Sigmoid colon (tissue), 7 donors: ENCODE measurements at places on chromosomes 12 and 14.

DNA sequence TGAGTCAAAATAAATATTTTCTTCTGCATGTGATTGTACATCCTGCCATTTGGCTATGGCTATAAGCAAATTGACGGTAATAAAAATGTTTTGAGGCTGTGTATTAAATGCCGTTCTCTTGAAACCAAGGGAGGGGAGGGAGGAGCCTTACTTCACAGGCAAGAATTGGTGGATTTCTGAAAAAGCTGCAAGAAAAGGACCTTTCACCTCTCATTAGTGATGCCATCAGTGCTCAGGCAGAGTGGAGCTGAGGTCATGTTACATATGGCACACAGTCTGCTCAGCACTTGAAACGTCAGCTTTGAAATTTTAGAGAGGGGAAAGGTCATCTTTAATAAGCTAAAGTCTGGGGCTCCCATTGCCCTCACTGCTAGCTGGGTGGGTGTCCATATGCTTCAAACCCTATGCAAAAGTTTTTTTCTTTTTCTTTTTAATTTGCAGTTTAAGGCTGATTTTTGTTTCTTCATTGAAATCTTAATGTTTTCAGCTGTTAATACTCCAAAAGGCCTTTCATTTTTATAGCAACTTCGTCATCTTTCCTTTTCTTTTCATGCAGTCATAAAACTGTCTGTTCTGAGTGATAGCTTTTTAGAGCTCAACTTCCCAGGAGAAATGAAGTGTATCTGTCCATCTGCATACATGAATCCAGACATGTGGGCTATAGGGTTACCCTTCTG lies 9.8 kb upstream of the SIX1 start:
- no peak for DNase-seq

DNA sequence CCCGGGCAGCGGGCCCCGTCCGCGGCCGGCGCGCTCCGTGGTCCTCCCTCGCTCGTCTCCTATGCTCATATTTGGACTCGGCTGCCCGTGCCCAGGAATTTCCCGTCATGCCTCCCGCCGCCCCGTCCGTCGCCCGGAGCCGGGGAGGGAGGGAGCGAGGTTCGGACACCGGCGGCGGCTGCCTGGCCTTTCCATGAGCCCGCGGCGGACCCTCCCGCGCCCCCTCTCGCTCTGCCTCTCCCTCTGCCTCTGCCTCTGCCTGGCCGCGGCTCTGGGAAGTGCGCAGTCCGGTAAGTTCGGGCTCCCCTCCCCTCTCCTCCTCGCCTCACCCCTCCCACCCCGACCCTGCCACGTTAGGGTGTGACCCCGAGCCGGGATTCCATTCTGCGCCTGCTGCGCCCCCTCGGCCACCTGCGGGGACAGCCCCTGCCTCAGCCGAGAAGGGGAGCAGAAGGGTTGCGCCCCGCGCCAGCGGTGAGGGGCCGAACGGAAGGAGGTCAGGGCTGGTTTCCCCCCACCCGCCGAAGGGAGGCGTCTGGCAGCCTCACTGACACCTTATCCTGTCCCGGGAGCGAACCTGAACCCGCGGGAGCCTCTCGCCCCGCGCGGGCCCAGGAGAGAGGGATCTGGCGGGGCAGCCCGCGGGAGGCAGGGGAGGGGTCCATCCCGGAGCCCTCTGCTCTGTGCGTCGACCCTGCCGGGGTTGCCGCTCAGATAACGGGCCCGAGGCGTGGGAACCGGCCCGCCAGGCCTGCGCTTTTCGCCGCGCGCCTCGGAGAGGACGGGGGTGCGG lies at the start of gene MSRB3:
Gene MSRB3 (plus strand): TSS at position 108 of the 793 bp plus-strand sequence. CDS start 29,897 bp downstream, outside the sequence.
- peak; percentile 92 for DNase-seq

- no peak for DNase-seq
Observed at GRCh38 chr12:76152181-76152807, 67.8 kb upstream of the NAP1L1 start.

DNA sequence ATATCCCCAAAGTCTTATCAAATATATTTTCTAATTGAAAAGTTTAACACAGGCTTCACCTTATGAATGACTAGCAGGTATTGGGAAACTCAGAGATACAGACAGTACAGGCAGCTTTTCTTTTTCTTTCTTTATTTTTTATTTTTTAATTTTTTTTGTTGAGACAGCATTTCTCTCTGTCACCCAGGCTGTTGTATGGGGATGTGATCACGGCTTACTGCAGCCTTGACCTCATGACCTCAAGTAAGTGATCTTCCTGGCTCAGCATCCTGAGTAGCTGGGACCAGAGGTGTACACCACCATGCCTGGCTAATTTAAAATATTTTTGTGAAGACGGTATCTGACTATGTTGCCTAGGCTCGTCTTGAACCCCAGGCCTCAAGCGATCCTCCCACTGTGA lies 85.0 kb downstream of the BRMS1L start:
- DNase-seq: no peak

DNA sequence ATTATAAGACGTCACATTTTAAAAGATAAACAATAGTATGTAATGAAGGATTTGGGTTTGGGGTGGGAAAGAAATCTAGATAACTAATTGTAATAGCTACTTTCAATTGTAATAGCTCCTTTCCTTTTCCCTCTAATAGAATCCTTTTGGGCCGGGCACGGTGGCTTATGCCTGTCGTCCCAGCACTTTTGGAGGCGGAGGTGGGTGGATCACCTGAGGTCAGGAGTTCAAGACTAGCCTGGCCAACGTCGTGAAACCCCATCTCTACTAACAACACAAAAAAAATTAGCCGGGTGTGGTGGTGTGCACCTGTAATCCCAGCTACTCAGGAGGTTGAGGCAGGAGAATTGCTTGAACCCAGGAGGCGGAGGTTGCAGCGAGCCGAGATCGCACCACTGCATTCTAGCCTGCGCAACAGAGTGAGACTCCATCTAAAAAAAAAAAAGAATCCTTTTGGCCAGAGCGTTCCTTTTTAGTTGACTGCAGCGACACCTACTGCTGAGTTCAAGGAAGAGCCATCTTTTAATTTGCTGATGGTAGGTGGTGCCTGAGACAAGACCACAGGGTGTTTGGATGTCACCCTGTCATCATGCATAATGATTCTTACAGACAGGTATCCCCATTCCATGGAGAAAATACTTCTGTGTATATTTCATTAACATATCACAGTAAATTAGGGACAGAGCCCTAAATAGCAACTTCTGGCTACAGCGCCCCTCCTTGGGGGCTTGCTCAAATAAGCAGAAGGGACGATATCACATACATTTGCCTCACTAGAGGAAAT lies 79.5 kb downstream of the ARMH4 start:
- DNase-seq: no peak
